Type B pancreatic cell (in vitro differentiated cells): ENCODE measurements at places on chromosomes 1 and 21. TPM values are rescaled to one million over a fixed set of nuclear protein-coding genes. Genes with fewer than 3 reads are reported as not detected.
A peak's percentile ranks its signal among the peaks of the same experiment; 100 is the strongest.

Gene SERINC2
- total RNA-seq: 77.7 and 118 TPM in 2 replicates

Gene PWP2
- total RNA-seq: 5.1 and 5.8 TPM in 2 replicates

DNA sequence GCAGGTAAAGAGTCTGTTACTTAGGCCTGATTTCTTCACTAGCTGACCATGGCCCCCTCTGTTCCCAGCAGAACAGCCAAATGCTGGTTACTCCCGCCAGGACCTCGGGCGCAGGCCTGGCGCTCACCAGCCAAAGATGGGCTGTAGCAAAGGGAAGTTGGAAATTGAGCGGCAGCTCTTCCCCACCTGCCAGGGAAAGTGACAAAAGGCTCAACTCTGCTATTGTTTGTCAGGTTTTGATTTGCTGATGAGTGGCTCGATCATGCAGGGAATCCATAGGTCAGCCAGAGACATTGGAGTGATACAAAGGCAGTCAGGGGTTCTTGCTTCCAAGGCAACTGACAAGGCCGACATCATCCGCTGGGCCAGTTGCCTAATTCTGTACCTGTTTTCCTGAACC is 120.1 kb downstream of the ASTN1 start:
- H3K4me3 ChIP-seq: no peak overlapping the region
- no peaks in the 10 kb centered on the region for H3K4me1 ChIP-seq

DNA sequence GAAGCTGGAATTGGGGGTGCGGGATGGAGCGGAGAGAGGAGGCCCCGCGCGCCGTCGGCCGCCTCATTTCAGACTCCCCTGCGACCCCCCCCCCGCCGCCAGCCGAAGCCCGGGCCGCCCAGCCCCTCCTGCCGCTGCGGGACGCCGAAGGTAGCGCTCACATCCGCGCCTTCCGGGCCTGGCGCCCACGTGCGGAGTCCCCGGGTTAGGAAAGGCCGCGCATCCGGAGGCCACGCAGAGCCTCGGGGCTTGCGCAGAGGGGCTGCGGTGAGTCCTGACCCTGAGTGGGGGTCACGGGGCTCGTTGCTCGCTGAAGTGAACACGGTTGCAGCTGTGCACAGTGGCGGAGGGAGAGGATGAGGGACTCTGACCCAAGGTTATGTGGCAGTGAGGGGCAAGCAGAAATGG is 552 bp upstream of the ZNF496 start:
- peaks cover 20% of the 10 kb centered on the region for H3K36me3 ChIP-seq
- H3K4me3 ChIP-seq: peak overlapping the region; percentile 91
- no peak for DNase-seq

Gene MIS18A
- 18.1 and 31.9 TPM in 2 replicates for total RNA-seq

GRCh38 chr1:3125078-3125477 is 56.1 kb downstream of the PRDM16 start:
- H3K36me3 ChIP-seq: no peaks in the 10 kb centered on the region
- H3K4me1 ChIP-seq: peaks cover 49% of the 10 kb centered on the region
- H3K27ac ChIP-seq: no peak overlapping the region
- no peak for DNase-seq
- H3K27me3 ChIP-seq: peaks cover 8% of the 10 kb centered on the region

DNA sequence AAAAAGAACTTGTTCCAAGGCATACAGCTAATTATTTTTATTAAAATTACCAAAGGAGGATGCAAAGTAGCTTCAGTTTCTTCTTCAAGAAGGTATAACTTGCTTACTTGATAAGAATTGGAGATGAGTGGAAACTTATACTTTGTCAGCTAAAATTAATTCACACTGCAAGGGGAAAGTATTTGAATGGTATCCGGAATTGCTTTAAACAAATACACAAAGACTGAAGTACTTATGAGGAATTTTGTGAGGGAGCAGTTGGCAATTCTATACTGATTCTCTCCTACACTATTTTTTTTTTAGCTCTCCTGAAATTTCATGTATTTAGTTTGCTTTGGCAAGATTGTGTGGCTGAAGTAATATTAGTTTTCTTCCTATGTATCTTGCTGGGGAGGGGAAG is 39.2 kb upstream of the GRIK1 start:
- no peaks in the 10 kb centered on the region for H3K27me3 ChIP-seq
- DNase-seq: no peak
- no peak overlapping the region for H3K27ac ChIP-seq
- no peaks in the 10 kb centered on the region for H3K4me1 ChIP-seq
- no peak overlapping the region for H3K4me3 ChIP-seq

GRCh38 chr1:188551176-188551575 is 1722.4 kb downstream of the PLA2G4A start:
- H3K27ac ChIP-seq: no peak overlapping the region
- no peak overlapping the region for H3K4me3 ChIP-seq
- H3K27me3 ChIP-seq: no peaks in the 10 kb centered on the region
- no peak for DNase-seq
- H3K36me3 ChIP-seq: no peaks in the 10 kb centered on the region

DNA sequence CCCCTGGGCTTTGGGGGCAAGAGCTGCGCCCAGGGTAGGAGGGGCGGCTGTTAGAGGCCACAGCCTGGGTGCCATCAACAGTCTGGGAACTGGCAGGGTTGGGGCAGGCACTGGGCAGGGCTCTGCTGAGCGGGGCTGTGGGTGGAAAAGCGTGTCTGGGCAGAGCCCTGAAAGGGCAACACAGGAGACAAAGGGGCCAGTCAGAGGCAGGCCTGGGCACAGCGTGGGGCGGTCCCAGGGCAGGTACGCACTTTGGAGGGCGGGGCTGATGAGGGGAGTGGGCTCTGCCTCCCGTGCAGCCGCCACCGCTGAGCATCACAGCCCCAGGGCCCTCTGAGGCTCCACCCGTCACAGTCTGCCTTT is 13.9 kb downstream of the CELSR2 start:
- peaks cover 9% of the 10 kb centered on the region for H3K4me1 ChIP-seq
- peaks cover 2% of the 10 kb centered on the region for H3K36me3 ChIP-seq
- no peak for DNase-seq

Gene FCRL5
- 0.24 TPM in 1 of 2 replicates, not detected in the other for total RNA-seq

DNA sequence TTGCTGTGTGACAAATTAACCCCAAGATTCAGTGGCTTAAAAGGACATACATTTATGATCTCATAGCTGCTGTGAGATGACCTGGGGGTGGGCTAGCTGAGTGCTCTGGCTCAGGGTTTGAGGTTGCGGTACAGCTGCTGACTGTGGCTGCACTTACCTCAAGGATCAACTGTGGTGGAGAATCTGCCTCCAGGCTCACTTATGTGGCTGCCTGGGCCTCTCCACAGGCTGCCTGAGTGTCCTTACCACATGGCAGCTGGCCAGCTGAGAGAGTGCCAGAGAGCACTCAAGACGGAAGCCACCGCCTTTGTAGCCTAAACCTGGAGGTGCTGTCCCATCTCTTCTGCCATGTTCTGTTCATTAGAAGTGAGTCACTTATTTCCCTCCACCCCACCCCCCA is 5.7 kb downstream of the LRRC71 start:
- H3K27ac ChIP-seq: no peak overlapping the region
- H3K4me1 ChIP-seq: peaks cover 22% of the 10 kb centered on the region
- no peak for DNase-seq
- peak overlapping the region; percentile 43 for H3K4me3 ChIP-seq
- no peaks in the 10 kb centered on the region for H3K36me3 ChIP-seq

Gene ZNF593
- 29.7 and 34.9 TPM in 2 replicates for total RNA-seq

Gene SIM2
- total RNA-seq: 0.50 and 14.8 TPM in 2 replicates

GRCh38 chr21:23837564-23837963 is 1769.7 kb downstream of the MRPL39 start:
- H3K36me3 ChIP-seq: no peaks in the 10 kb centered on the region
- H3K27me3 ChIP-seq: no peaks in the 10 kb centered on the region

- H3K4me1 ChIP-seq: peaks cover 19% of the 10 kb centered on the region
- H3K36me3 ChIP-seq: peaks cover 34% of the 10 kb centered on the region
- DNase-seq: no peak
- H3K27me3 ChIP-seq: no peaks in the 10 kb centered on the region
Measured at GRCh38 chr1:180837020-180837419, 75.7 kb upstream of the KIAA1614 start.

GRCh38 chr1:75415187-75415586 is 195.7 kb downstream of the SLC44A5 start:
- H3K36me3 ChIP-seq: no peaks in the 10 kb centered on the region
- no peak overlapping the region for H3K27ac ChIP-seq

Gene TFAP2E
- 1.3 and 1.4 TPM in 2 replicates for total RNA-seq

DNA sequence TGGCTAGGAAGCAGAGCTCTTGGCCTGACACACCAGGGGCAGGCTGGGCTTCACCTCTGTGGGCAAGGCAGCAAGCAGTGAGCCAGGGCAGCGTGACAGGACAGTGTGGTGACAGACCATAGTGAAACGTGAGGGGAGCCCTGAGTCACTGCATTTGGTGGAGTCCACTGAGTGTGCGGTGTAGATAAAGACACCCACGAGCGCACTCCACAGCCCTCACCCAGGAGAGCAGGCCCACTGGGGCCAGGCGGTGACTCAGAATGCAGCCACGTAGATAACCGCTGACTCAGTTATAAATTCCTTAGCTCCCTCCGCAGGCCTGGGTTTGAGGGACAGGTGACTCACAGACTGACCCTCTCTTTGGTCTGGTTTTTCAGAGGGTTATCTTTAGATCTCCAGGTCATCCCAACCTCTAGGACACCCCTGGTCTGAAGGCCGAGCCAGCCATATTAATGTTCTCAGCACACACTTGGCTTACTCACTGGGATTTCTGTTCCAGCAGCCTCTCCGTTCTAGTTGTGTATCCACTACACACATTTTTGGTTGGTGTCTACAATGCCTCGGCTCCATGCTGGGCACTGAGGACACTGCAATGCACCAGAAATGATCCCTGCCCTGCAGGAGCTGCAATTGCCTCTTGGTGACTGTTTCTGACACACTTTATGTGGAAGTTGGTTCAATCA is 90.2 kb upstream of the TSPAN2 start:
- H3K27ac ChIP-seq: no peak overlapping the region
- H3K4me1 ChIP-seq: peaks cover 18% of the 10 kb centered on the region
- no peak for DNase-seq

Gene LY9
- not detected in 2 replicates for total RNA-seq

GRCh38 chr1:168498159-168498631 is 45.6 kb downstream of the XCL2 start:
- no peaks in the 10 kb centered on the region for H3K36me3 ChIP-seq
- no peaks in the 10 kb centered on the region for H3K27me3 ChIP-seq
- peaks cover 21% of the 10 kb centered on the region for H3K4me1 ChIP-seq
- H3K27ac ChIP-seq: peak overlapping the region; percentile 79
- DNase-seq: no peak

Gene TADA1
- total RNA-seq: 12.4 and 18.4 TPM in 2 replicates

Gene TPTE
- total RNA-seq: not detected in 2 replicates

DNA sequence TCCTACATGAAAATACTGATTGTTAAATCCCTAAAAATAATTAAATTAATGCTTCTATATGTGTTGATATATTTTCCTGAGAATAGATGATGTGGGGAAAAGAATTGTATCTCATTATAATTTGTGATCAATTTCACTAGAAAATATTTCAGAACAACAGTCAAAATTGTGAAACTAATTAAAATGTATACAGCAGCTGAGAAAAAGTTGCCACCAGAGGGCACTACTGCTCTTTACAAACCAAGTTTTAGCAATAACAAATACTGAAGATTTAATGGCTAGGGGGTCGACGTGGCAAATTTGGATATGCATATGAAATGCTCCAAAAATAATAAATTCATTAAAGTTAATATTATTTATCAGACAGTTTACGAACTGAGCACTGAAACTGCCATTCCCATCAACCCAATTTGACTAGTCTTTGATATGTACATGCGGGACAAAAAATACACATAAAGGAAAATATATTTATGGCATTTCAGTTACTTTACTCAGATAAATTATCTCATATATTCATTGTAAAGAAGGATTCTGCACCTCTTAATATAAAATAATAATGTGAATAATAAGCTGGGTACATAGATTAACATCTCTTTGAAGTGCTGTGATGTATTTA is 96.3 kb upstream of the TMPRSS15 start:
- peaks cover 7% of the 10 kb centered on the region for H3K4me1 ChIP-seq
- H3K4me3 ChIP-seq: no peak overlapping the region
- H3K27ac ChIP-seq: no peak overlapping the region
- DNase-seq: no peak
- no peaks in the 10 kb centered on the region for H3K36me3 ChIP-seq

Gene LINGO4
- not detected in 2 replicates for total RNA-seq

DNA sequence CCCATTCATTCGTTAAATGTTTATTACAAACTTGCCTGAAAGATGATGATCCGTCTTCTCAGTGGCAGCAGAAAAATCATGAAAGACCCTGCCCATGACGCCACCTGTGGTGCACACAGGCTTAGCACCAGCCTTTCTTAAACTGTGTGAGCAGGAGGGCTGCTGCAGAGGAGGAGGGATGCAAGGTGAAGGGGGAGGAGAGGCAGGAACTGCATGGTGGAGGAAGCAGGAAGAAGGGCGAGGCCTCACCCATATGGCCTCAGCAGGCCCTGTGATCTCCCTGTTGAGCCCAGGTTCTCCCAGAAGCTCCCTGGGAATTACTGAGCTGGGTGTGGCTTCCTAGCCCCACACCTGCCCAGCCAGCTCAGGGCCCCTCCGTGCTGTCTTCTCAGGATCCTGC is 25.0 kb upstream of the RD3 start:
- DNase-seq: no peak
- peaks cover 3% of the 10 kb centered on the region for H3K27me3 ChIP-seq
- H3K4me3 ChIP-seq: peak overlapping the region; percentile 33
- H3K27ac ChIP-seq: peak overlapping the region; percentile 65
- no peaks in the 10 kb centered on the region for H3K36me3 ChIP-seq

DNA sequence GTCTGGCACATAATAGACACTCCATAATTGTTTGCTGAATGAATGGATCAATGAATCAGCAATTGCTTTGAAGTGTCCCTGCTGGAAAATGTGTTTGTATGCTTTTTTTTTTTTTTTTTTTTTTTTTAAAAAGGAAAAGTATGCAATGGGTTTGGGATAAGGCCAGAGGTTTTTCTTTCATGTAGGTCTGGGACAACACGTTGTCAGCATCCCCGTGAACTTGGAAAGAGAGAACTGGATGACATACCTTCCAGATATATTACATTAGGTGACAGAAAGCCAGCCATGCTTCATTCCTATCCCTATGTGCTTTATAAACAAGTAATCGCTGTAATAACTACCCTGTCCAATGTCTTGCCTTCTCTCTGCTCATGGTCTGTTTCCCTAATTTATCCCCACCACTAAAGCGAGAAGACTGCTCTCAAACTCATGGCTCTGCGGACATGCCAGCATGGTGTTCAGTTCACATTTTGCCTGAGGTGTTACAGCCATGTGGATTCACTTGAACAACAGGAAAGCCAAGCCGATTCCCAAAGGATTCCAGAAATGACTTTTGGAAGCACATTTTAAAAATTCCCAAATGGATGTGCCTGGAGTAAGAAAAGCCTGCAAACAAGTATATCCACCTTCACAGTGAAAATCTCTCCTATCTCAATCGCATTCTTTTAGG is 34.8 kb upstream of the GREM2 start:
- H3K36me3 ChIP-seq: no peaks in the 10 kb centered on the region
- no peak overlapping the region for H3K27ac ChIP-seq
- DNase-seq: no peak
